ENCODE measurements at places on chromosomes 3 and 15. TPM values are rescaled to one million over a fixed set of nuclear protein-coding genes. Genes with fewer than 3 reads are reported as not detected.

DNA sequence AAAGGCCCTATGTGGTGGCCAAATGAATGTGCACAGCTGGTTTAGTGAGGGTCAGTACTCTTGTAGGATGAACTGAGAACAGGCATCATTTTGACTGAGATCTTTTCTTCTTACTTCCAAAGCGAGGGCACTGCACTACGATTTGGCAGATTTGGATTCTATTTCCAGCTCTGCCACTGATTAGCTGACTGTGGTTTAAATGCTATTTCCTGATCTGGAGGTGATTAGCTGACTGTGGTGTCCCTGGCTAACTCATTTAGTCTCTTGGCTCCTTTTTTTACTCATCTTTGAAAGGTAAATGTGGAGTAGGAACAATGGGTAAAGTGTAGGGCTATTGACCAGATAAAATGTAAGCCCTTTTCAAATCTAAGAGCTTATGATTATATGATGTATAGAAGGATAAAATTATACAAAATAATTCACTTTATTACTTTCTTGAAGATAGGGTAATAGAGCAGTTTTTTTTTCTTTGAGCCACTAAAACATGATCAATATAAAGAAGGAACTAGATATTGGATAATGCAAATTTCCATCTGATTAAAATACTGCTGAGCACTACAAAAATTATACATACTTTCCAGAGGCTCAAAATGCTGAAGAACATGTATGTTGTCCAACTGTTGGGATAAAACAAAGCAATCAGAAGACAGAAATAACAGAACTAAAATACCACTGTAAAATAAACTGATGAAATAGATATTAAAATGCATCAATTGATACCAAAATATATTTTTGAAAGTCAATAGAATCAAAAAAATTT lies 39.7 kb upstream of the PLOD2 start:
- no peak for DNase-seq

DNA sequence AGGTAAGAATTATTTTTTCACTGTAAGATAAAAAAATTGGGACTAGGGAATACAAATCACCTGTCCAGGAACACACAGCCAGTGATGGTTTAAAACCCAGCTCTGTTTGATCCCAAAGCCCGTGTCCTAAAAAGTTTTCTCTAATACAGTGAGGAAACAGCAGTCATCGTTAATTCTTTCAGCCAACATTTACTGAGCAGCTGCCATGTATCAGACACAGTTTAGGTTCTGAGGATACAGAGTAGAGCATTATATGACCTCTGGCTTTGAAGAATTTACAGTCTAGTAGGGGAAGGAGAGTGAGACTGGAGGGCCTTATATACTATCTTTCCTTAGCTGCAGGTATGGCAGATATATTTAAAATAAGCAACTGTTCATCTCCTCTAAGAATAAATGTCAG lies 82.7 kb downstream of the KCNMB2 start:
- no peak for DNase-seq

DNA sequence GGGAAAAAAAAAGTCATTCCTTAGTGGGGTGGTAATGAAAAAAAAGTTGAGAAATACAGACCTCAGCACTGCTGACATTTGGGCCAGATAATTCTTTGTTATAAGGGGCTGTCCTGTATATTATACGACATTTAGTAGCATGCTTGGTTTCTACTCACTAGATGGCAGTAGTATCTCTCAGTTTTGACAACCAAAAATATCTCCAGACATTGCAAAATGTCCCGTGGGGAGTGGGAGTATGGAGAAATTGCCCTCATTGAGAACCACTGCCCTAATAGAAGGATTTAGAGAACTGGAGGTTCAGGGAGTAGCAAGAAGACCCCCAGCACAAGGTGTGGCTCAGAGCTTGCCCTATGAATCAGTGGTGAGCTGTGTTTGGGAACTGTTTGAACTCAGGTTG lies 28.6 kb upstream of the TEX264 start:
- peak; percentile 38 for DNase-seq

DNA sequence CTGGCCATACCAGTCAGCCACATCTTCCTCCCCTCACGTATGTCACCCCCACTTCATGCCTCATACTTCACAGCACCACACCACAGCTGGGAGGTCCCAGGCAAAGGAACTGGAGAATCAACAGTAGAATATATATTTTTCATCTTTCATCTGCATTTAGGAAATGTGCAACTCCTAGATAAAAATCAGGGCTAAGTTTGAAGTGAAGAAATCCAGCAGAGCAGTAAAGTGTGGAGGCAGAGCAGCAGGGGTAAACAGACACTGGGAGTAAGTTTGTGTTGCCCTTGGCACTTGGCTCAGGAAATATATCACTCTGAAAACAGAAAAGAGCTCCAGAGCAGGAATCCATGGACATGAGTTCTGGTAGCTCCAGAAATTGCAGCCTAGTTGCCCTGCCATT lies 2.8 kb upstream of the HERC1 start:
- no peak for DNase-seq

Gene TNFAIP8L3
- total RNA-seq: not detected

- peak; percentile 40 for DNase-seq
Observed at GRCh38 chr3:140942221-140943104, 827 bp downstream of the SLC25A36 start.

Gene TRPM1
- total RNA-seq: not detected

DNA sequence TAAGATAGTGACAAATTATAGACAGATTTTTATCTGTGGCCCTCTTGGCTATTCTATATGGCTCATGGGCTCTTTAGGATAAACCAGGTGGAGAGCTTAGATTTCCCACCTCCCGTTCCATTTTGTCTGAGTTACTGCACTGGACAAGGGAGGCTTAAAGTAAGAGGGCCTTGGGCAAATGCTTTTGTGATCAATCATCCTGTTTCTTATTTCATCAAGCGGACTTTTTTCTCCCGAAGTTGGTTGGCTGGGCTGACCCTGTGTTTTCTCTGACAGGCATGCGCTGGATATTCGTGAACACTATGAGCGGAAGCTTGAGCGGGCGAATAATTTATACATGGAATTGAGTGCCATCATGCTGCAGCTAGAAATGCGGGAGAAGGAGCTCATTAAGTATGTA lies 33.4 kb downstream of the TMEM41A start:
- DNase-seq: no peak

Gene GOLGB1
- 30.2 TPM for total RNA-seq

GRCh38 chr15:100909989-100910955 lies 8.9 kb upstream of the LRRK1 start:
- peak; percentile 24 for DNase-seq

DNA sequence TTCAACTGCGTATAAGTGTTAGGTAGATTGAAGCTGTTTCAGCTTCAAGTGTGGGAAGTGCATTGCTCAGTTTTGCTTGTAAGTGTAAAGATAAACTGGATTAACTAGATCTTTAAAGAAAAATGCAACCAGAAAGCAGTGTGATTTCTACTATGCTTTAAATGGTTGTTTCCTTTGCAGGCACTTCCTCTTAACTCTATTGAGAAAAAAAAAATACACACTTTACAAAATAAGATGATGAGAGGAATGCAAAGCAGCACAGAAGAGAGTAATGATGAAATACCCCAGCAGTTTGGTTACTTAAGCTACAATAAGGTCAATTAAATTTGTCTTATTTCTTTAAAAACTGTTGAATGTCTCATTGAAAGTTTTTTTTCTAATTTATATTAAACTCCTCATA lies 40.8 kb downstream of the DPH6 start:
- no peak for DNase-seq

Measured in PC-3 (cell line).